Cerebellar cortex (tissue), 1 donor: ENCODE measurements at places on chromosomes 1 and 21.

DNA sequence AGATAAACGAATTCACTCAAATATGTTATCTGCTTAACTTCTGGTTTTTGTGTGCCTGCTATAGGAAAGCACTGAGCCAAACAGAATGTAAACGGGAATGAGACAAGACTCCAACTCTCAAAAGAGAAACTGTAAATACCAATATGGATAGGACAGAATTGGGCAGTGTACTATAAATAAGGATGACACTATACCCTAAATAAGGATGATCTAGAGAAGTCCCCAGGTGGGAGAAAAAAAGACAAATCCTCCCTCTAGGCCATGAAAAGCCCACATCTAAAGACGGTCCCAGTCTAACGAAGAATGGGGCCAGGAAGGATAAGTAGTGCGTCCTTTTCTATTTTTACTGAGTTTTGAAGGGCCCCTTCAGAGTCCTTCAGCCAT, 1.5 kb upstream of the GABPB2 start:
- no peak for DNase-seq

DNA sequence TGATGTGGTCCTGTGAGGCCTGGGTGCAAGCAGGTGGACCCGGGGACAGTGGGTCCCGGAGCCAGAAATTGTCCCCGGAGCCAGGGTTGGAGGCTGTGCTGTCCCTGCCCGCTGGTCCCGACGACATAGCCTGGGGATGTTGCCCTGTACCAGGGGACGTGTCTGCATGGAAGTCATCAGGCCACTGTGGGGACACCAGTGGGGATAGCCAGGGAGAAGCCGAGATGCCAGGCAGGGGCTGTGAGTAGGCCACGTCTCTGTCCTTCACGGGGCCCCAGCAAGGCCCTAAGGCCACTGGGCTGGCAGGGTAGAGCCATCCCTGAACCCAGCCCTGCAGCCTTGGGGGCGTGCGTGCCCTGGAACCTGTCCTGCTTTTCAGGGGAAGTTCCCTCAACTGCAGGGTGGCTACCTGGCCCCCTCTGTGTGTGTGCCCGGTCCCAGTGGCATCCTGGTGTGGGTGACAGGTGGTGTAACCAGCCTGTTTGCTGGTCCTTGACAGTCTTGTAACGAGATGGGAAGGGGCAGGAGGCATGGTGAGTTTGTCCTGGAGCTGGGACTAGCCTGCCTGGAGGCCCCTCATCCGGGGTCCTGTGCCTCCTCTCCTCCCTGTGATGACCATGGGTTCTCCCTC, 73.2 kb downstream of the OBSCN start:
- DNase-seq, result no peak

DNA sequence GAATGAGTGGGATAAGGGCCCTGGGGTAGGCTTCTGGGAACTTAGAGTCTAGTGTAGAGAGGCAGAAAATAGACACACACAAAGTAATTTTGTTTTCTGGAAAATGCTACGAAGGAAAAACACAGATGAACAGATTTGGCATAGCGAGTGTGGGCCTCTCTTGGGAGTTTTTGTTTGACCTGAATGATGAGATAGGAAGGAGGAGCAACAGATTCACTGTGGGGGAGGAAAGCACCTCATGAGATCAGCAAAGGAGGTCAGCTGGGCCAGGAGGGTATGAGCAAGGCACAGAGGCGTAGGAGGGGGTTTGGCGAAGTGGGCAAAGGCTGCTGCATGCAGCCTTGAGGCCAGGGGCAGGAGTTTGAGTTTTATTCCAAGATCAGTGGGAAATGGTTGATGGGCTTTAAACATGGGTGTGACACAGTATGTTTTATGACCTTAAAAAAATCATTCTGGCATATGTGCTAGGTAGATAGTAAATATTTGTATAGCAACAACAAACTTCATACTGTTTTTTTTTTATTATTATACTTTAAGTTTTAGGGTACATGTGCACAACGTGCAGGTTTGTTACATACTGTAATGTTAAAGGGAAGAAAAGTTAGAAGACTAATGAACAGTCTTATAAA, 57.9 kb downstream of the FGGY start:
- DNase-seq, result peak; percentile 42

- DNase-seq, result no peak
Observed at GRCh38 chr1:17056551-17056950, 2.7 kb upstream of the SDHB start.

- DNase-seq, result no peak
Observed at GRCh38 chr1:25612421-25612820, 4.2 kb upstream of the MAN1C1 start.

DNA sequence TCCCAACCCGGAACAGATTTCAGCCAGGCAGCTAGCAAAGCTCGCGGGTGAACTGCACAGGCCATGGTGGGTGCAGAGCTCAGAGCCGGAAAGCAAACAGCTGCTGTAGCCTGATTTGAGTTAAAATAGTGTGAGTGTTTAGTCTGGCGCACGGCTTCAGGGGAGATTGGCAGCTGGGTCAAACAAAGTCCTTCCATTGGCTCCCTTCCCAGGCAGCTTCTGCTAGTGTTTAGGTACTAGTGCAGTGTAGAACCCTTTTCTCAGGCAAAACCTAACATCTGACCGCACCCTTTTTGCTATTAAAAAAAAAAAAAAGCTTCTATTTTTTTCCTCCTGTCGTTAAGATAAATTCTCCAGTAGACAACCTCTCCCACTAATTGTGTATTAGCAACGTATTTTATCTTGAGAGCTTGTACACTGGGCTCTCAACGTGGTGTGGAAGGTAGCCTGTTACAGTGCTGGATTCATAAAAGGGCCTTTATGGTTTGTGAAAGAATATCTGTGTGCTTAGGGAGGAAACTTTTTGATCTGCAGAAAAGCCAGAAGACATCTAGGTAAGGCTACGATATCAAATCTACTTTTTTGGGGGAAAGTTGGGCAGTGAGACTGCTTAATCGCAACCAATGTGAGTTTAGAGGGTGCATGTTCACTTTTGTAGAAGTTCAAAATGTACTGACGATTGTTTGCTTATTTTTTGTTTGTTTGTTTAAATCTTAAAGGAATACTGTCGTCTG, 689.6 kb downstream of the USP25 start:
- DNase-seq, result peak; percentile 79

DNA sequence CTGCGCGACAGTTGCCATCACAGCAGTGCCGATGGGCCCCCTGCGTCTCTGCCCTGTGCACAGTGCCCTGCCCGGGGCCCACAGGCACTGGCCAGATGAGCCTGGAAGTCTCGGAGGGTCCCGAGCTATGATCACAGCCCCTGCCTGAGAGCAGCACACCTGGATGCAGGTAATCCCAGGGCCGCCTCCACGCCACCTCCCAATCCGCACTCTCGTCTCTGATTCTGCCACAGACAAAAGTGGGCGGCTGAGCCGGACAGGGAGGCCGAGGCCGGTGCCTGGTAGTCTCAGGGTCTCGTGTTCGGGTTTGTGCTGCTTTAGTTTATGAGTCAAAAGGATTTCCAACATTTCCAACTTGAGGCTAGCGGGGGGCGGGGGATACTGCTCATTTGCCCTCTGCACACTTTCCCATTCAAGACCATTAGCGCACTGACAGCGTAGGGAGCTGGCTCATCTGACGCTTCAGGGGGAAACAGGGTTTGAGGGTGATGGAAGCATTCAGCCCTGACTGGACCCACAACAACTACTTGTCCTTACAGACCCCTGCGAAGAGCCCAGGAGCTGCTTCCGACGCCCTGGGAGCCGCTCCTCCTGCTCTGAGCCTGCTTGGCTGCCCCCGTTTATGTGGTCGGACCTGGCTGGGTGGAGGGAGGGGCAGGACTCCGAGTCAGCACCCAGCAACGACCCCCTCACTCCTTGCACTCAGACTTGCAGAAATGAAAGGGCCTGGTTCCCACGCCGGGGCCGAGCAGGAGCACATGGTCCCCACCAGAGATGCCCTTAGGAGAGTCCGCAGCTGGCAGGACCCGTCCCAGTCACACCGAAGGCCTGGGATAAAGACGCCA, 1.8 kb upstream of the TTC34 start:
- no peak for DNase-seq

DNA sequence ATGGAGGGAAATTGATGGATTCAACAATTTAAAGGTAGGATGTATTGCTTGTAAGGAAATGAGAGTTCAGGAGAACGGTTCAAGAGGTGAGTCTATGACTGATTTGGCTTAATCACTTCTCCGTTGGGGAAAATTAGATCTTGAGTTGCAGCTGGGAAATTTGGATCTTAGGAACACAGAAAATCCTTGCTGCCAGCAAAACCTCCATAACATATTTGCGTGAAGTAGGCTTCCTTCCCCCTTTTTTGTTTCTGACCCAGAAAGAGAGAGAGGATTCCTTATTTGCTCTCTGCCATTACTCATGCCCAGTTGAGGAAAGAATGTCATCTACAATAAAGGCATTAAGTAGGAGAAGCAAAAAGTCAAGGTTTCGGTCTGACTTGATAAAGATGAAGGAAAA, 73.5 kb upstream of the PDC start:
- DNase-seq, result no peak

DNA sequence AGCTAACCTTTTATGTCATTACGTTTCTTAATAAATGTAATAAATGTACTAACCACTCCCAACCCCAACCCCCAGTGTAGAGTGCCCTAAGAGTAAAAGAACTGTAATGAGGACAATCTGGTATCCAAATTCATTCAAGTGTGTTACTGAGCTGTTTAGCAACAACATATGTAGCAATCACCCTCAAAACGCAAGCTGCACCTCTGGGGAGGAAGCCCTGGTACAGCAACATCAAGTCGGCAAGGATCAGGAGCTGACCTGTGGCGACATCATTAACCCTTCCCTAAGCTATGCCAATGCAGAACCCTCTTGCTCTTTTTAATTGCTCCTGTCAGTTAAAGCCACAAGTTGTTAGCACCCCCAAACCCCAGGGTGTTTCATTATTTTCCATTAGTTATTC, 47.1 kb downstream of the STX6 start:
- DNase-seq, result no peak

GRCh38 chr1:172967936-172968335, 82.8 kb downstream of the TNFSF18 start:
- DNase-seq, result no peak

GRCh38 chr1:201404055-201404454, 4.9 kb upstream of the LAD1 start:
- no peak for DNase-seq

GRCh38 chr1:230087028-230087716, 20.1 kb downstream of the GALNT2 start:
- no peak for DNase-seq

DNA sequence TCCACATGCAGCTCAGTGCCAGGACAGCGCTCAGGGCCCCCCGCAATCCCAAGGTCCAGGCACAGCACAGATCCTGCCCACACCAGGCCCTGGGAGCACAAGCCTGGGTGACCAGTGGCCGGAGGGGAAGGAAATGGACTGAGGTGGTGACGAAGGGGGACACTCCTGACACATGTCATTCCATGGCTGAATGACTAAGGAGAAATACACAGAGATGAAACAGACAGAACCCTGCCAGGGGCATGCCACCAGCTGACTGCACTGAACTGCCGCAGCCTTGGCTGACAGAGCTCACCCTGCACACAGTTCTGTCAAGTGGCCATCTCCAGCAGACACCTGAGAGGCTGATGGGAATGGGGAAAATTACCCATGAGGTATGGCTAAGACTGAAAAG, 56.1 kb downstream of the HSF2BP start:
- no peak for DNase-seq

DNA sequence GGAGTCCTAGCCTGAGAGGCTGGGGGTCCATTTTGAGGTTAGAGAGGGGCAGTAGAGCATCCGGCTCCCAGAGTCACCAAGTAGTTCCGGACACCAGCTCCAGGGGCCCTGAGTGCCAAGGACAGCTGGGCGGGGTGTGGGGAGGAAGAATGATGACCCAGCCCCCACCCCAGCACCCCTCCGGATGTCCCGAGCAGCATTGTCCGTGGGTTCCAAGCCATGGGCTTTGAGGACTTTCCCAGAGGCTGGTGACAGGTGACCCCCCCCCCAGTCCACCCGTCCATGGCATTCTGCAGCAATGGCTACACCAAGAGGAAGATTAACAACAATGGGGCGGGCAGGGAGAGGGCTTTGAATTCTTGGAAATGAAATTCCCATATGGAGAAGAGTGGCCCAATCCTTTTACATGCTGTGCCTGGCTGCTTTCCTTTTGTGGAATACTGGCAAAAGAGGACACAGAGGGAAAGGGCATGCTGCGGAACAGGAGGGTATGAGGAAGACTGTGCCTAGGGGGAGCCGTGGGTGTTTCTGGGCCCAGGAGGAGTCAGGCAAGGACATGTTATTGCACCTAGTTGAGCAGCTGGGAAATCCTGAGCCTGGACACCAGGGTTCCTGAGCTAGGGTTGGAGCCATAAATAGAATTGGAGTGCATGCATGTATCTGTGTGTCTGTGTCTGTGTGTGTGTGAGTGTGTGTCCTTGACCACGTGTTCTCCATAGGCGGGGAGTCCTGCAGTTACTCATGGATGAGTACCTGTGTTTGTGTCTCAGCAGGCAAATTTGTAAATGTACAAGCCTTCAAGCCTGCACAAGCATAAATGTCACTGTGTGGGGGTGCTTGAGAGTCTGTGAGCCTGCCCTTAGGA, 956 bp downstream of the ATP1A2 start:
- DNase-seq, result peak; percentile 94

DNA sequence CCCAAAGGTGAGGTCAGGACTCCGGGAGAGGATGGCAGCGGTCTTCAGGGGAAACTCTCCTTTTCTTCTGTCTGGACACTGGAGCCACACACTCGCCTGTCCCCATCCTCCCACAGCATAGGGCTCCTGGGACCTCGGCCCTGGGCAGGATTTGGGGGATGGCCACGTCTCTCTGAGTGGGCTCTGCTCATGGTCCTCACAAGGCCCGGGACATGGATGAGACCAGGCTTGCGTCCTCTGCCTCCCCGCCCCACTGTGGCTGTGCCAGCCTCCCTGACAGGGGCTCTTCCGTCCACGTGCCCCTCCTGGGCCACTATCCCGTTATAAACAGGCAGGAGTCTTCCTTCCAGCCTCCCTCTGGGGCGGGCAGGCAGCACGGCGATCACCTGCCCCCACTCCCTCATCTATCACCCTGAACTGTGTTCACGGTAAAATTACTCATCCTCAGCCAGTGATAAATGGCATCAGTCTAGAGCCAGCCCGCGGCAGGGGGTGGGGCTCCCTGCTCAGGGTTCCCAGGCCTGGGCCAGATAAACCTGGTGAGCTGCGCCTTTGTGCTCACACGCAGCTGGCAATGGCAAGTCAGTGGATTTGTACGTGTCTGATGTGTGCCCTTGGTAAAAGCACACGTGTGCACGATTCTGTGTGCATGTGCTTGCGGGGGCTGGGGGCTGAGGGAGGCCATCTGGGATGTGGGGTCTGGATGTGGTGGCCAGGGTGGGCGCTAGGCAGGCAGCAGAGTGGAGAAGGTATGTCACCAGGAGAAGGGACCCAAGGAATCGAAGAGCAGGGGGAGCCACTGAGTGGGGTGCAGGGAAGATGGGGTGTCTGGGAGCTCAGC, 12.6 kb upstream of the SAMD11 start:
- no peak for DNase-seq

GRCh38 chr1:218656301-218657037, 311.3 kb downstream of the TGFB2 start:
- DNase-seq, result no peak

DNA sequence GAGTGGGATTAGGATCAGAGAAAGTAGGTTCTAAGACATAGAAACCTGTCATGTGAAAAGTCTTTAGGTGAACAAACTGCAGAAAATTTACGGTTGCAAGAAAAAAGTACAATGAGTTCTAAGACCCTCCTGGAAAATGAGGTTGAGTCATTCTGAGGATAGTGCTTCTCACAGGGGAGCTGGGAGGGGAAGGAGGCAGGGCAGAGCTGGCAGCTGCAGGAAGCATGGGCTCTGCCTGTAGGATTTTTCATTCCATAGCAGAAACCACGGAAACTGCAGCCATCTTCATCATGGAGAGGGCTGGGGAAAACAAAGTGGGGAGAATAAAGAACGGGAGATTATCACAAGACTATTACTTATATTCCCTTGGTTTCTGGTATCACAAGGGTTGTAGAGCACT, 25.8 kb upstream of the THEM4 start:
- no peak for DNase-seq
